ENCODE measurements at places on chromosomes 4 and X.
A peak's percentile ranks its signal among the peaks of the same experiment; 100 is the strongest.

DNA sequence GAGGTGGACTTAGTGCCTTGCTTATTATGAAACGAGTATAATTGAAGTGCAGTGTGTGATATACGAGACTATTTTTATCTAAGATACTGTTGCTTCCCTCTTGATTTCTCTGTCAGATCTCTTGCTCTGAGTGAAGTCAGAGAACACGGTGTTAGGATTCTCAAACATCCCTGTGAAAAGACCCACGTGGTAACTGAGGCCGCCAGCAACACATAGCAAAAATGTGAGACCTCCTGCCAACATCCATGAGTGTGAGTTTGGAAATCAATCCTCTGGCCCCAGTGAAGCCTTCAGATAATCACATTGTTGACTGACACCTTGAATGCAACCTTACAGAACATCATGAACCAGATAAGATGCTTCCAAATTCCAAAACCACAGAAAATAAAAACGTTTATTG is 954.4 kb downstream of the FAT4 start:
- no peak for DNase-seq

DNA sequence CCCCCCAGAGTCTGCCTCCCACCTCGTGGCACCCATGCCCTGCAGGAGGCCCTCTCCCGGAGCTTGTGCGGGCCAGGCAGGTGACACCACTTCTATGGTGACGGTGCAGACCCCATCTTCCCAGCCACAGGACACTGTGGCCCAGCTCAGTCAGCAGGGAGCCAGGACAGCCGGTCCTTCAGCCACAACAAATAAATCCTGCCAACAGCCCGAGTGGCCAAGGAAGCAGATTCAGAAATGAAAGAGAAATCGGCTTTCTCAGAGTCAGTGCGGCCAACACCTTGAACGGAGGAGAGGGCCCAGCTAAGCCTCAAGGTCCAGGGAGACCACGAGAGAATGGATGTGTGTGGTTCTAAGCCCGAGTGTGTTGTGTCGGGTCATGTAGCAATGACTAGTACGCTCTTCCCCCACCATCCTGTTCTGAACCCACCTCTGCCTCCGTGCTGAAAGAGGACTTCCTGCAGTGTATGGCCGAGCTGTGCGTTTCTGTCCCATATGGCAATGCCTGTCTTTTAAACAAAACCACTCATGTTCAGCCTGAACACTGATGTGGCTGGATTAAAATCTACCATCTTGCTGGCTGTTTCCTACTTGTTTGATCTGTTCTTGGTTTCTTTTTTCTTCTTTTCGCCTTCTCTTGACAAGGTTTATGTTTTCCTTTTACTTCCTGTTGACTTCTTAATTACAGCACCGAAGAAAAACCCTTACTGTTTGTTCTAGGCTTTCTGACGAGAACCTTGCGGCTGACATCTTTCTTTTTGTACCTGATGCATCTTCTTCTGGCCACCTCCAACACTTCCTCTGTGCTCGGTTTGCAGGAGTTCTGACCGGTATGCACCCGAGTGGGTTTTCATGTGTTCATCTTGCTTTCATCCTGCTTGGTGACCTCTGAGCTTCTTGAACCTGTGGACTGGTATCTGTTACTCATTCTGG is 53.1 kb downstream of the GAK start:
- DNase-seq = no peak

- no peak for DNase-seq
These were observed 69.8 kb downstream of the ZNF827 start for GRCh38 chr4:145868637-145869409.

DNA sequence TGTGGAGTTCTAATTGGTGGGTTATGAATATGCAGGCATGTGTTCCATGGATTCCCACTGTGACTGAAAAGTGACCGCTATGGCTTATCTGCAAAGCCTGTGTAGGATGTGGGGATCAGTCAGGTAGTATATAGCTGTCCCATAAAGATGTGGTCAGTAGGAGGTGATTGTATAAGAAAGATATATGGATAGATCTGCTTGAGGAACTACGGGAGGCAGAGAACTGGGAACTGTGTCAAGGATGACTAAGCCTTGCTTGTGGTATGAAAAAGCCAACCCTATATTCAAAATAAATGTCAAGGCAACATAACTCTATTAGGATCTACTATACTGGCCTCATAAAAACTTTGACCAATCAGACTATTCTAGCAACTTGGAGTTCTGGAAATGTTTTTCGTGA is 185.2 kb downstream of the KLHL4 start:
- DNase-seq = no peak

- no peak for DNase-seq
These were observed 28.5 kb upstream of the KLHL4 start for GRCh38 chrX:87489071-87489470.

DNA sequence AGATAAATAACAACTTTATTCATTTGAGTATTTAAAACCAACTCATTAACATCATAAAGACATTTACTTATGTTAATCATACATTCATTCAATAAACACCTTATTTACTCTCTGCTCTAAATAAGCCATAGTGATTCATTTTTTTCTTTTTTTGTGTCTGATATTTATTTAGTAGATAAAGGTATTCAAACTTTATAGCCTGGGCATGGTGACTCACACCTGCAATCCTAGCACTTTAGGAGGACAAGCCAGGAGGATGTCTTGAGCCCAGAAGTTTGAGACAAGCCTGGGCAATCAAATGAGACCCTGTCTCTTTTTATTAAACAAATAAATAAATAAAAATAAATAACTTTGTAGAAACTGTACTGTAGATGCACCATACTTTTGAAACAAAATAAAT is 771.3 kb upstream of the PCDH7 start:
- no peak for DNase-seq

DNA sequence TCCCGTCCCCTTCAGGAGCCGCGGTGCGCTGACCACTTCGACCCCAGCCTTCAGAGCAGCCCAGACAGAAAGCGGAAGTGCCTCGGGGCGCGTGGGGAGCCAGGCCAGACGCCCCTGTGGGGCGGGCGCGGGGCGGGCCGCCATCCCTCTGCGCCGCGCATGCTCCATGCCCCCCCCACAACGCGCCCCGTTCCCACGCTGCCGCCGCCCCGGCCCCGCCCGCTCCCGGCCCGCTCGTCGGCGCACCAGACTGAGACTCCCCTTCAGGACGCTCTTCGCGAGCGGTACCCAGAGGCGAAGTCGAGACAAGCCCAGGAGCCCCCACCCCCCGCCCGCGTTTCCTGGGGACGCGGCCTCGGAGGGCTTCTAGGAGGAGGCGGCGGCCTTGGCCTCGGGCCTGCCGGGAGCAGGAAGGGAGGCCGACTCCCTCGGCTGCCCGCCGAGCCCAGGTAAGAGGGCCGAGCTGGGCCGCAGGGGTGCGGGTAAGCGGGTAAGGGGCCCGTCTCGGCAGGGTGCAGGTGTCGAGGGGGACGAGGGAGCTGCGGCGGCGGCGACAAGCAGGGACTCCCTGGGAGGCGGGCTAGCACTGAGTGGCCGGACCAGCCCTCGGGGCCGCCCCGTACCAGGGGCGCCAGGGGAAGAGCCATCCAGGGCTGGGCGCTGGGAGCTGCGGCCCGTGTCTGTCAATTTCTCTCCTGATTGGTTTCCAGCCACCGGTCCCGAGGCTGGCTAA is at the start of gene ZFP92:
Gene ZFP92 (plus strand): TSS at position 218 of the 733 bp plus-strand sequence. CDS start 6,851 bp downstream, outside the sequence.
- DNase-seq = no peak

- DNase-seq = no peak
These were observed 68.7 kb upstream of the AFAP1 start for GRCh38 chr4:8008391-8008790.

GRCh38 chr4:159455675-159456237 is 352.9 kb downstream of the RAPGEF2 start:
- no peak for DNase-seq

DNA sequence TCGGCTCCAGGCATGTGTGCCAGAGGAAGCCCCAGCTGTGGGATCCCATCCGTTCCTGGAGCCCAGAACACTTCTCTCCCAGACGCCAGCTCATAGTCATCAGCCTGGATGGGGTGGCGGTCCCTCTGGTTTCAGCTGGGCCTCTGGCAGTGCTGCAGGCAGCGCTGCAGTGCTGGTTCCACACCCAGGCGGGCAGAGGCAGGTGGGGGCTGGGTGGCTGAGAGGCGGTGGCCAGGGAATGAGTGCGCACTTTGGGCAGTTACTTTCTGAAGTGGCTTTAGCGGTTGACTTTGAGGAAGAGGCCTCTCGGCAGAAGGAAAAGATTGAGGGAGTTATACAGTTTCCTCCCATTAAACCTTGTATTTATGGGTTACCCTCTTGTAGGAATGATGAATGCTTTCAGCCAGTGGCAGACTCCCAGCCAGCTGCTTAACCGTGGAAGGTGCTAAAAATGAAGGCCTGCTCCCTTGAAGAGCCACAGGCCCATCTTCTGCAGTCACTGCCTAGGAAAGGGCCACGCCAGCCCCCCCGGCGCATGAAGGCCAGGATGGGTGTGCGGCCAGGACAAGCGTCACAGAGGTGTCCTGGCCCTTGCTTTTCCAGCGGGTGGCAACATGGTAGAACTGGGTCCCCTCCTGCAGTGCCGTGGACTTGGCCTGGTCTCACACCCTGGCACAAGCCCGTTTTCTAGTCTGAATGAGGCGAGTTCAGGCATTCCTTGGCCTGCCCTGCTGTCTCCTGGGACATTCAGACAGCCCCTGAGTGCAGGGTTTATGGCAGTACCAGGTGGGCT is 9.9 kb downstream of the TADA2B start:
- no peak for DNase-seq

- no peak for DNase-seq
These were observed 54.1 kb downstream of the TXK start for GRCh38 chr4:48079972-48080391.

GRCh38 chrX:133307637-133308498 is 89.7 kb upstream of the TFDP3 start:
- no peak for DNase-seq

- no peak for DNase-seq
These were observed 28.6 kb downstream of the CBR4 start for GRCh38 chr4:168981460-168981859.

DNA sequence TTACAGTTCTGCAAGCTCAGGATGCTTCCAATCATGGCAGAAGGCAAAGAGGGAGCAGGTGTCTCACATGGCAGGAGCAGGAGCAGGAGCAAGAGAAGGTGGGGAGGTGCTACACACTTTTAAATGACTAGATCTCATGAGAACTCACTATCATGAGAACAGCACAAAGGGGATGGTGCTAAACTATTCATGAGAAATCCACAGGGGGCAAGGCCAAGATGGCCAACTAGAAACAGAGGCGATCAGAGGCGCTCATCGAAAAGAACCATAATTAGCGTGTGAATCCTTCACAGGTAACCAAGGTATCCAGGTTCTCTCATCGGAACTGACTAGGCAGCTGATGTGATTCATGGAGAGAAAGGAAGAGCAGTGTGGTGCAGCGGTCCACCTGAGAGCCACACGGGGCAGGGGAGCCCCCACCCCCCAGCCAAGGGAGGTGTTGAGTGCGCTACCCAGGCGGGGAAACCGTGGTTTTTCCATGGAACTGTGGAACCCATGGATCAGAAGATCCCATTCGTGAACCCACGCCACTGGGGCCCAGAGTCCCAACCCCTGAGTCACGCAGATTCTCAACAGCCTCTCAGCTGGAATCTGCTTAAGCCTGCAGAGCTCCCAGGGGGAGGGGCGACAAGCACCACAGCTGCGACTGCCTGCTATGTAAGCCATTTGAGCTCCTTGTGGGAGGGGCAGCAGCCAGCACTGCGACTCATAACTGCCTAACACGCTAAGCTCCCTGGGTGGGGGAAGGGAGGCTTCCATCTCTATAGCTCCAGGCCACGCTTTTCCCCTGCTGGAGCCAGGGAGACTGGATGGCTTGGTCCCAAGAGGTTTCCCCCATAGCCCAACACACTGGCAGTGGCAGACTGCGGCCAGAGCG is 46.7 kb downstream of the FGF16 start:
- DNase-seq = peak; percentile 4

GRCh38 chr4:150950657-150951288 is 64.3 kb downstream of the LRBA start:
- DNase-seq = no peak

DNA sequence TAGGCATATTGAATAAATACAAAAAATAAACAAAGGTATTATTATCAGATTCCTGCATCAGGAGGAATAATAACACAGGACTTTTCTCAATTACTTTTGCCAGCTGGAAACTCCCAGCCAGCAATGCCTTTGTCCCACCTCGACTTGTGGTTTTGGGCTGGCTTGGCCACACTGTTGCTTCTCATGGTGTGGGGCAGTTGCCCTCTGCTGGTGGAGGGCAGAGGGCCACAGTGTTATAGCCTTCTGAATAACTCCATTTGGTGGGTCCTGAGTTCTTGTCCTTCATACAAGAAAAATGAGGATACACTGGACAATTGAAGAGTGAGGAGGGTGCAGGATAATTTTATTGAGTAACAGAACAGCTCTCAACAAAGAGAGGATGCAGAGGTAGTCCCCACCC is 1206.0 kb upstream of the ADGRL3 start:
- no peak for DNase-seq

GRCh38 chr4:153211986-153212728 is 7.9 kb downstream of the TRIM2 start:
- no peak for DNase-seq

- DNase-seq = no peak
These were observed 2.7 kb downstream of the TFE3 start for GRCh38 chrX:49040376-49040955.

- no peak for DNase-seq
These were observed 988 bp upstream of the MXD4 start for GRCh38 chr4:2262944-2263250.

- DNase-seq = no peak
These were observed 66.3 kb upstream of the GPR78 start for GRCh38 chr4:8513931-8514330.

DNA sequence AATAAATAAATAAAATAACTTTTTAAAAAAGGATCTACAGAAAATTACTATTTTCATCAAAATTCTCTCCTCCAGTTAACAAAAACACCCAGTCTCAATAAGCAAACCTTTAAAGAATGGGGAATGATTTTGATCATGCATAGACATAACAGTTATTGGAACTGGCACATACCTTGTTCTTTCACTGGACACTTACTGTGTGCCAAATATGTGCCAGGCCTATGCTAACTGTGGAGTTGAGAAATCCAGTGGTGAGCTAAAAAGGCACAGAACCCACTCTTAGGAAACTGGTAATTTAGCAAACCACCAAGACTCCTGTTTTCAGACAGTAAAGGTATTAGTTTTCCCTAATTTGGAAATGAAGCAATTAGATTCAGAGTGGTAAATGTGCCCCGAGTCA is 39.1 kb downstream of the CLOCK start:
- DNase-seq = no peak

DNA sequence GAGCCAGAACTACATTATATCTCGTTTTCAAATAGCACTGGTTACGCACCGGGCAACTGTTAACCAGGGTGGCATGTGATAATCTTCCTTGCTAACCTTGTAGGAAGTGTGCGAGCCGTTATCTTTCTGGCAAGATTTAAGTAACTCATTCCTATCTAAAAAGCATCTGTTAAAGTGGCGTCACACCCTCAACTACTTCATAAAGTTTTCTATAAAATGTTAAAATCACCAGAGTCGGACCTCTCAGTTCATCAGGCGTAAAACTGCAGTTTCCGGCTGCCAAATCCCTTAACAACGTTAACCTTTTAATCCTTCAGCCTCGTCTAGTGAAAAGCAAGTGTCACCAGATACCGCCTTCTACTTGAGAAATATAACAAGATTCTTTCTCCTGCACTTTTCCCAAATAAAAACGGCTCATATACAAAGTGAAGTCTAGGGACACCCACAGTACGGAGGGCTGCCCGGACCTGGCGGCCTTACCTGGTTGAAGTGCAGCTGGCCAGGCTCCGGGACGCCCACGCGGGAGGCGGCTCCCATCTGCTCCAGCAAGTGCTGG is 1.2 kb downstream of the SLC39A8 start:
- peak; percentile 46 for DNase-seq

GRCh38 chrX:638482-639131 is 8.0 kb downstream of the SHOX start:
- DNase-seq = no peak

GRCh38 chrX:154602226-154602625 is 16.9 kb downstream of the CTAG1B start:
- DNase-seq = no peak

- no peak for DNase-seq
These were observed 18.1 kb downstream of the CD40LG start for GRCh38 chrX:136666088-136666487.
